Right cardiac atrium (tissue), 5 donors: ENCODE measurements at places on chromosomes 5 and 9. TPM values are rescaled to one million over a fixed set of nuclear protein-coding genes. Genes with fewer than 3 reads are reported as not detected.

Gene RAI14
- 4.5 TPM for polyA plus RNA-seq

Gene ARAP3
- 12.4 TPM for polyA plus RNA-seq

Gene ORM2
- 0.27 TPM for polyA plus RNA-seq

Gene HTR1A
- not detected for polyA plus RNA-seq

Gene PTPRD
- 1.3 TPM for polyA plus RNA-seq

Gene CATSPER3
- polyA plus RNA-seq: 0.48 TPM

Gene LCN12
- 7.0 TPM for polyA plus RNA-seq

Gene RMND5B
- 33.5 TPM for polyA plus RNA-seq

Gene SEMA6A
- 3.1 TPM for polyA plus RNA-seq

Gene NOL8
- polyA plus RNA-seq: 10.9 TPM

Gene FAM81B
- polyA plus RNA-seq: 8.1 TPM

Gene FOXD4L3
- polyA plus RNA-seq: 0.05 TPM

Gene FUT7
- 0.07 TPM for polyA plus RNA-seq

Gene OR1J2
- not detected for polyA plus RNA-seq

Gene FAM153A
- polyA plus RNA-seq: 3.7 TPM

Gene PPP2R2B
- polyA plus RNA-seq: 3.3 TPM
